Testis (tissue), 5 donors: ENCODE measurements at places on chromosomes 2 and 18.
A peak's percentile ranks its signal among the peaks of the same experiment; 100 is the strongest.

GRCh38 chr2:121349721-121350401 is 64.9 kb upstream of the TFCP2L1 start:
- DNase-seq = no peak

DNA sequence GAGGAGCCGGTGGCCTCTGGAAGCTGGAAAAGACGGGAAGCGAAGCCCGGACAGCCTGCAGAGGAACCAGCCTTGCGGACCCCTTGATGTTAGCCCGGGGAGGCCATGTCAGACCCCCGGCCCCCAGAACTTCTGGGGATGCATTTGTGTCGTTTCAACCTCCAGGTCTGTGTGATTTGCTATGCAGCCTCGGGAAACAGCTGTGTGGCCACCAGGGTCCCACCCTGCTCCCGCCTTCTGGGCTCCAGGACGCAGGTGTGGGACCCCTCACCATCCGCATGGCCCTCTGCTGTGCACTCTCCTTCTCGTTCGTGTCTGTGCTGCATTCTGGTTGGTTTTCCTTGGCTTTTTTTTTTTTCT is 13.3 kb downstream of the NEU4 start:
- DNase-seq = peak; percentile 11

GRCh38 chr2:136110526-136110925 is 7.4 kb downstream of the CXCR4 start:
- DNase-seq = no peak

- DNase-seq = peak; percentile 56
These were observed 633.2 kb upstream of the PKDCC start for GRCh38 chr2:41414486-41415230.

DNA sequence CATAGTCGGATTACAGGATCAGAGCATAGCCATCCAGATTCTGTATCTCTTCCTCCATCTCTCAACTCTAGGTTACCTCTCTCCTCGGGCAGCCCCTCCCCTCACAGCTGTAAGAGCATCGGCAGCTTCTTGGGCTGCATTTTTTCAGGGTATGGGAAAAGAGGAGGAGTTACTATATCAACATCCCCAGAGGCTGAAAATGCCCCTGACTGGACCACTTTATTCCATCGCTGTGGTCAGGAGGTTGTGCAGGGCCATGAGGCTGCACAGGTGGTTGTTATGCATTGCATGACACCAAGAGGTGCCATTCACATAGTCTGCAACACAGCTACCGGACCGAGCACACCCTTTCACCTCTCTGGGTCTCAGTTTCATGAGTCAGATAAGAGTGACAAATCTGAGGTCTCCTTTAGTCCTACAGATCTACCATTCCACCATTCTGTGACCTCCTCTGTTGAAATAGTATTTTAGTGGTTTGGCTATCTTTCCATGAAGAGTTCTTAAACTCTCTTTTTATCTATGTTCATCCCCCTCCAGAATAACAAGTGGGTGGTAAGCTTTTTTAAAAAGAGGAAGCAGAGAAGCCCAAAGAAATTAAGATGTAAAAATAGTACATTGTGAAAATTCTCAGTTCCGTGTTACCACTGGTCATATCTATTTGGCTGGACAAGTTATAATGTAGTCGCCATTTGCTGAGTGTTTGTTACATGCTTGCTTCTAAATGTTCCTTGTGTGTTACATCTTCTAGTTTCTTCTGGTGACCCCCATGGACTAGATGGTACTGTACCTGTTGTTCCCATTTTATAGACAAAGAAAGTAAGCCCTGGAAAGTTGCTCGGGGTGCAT is 56.6 kb upstream of the SLC1A4 start:
- no peak for DNase-seq

DNA sequence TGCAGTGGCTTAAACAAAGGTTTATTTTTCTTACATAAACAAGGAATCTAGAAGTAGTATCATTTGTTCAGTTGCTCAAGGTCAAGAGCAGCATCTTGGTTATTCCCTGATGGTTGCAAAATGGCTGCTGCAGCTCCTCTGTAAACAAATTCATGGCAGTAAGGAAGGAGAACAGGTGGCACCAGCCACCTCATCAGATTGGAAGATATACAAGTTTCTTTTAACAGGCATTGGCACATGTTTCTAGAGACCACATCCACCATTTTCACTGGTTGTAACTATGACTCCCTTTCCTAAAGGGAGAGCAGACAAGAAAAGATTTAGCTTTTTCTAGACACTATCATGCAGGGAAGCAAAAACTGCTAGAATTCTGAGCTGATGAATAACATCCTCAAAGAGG is 46.3 kb downstream of the PKDCC start:
- no peak for DNase-seq

GRCh38 chr2:18096836-18097405 is 218.5 kb downstream of the KCNS3 start:
- DNase-seq = no peak

- no peak for DNase-seq
These were observed 123.2 kb downstream of the BIRC6 start for GRCh38 chr2:32479993-32480392.

GRCh38 chr2:210555555-210555954 is 844 bp upstream of the CPS1 start:
- no peak for DNase-seq

DNA sequence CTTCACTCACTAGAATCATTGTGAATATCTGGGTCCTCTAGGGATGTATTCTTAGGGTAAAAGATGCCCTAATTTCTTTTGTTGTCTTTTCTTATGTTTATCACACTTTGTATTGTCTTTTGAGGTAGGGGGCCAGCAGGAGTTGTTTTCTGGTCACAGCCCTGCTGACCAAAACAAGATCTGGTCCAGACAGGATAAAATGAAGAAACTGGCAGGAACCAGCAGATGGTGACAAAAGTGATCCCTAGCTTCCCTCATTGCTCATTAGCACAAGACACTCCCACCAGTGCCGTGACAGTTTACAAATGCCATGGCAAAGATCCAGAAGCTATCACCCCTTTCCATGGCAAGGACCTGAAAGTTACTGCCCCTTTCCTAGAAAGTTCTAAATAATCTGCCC is 81.7 kb upstream of the CCDC85A start:
- DNase-seq = no peak

GRCh38 chr18:22337306-22337705 is 80.4 kb downstream of the CTAGE1 start:
- DNase-seq = no peak

DNA sequence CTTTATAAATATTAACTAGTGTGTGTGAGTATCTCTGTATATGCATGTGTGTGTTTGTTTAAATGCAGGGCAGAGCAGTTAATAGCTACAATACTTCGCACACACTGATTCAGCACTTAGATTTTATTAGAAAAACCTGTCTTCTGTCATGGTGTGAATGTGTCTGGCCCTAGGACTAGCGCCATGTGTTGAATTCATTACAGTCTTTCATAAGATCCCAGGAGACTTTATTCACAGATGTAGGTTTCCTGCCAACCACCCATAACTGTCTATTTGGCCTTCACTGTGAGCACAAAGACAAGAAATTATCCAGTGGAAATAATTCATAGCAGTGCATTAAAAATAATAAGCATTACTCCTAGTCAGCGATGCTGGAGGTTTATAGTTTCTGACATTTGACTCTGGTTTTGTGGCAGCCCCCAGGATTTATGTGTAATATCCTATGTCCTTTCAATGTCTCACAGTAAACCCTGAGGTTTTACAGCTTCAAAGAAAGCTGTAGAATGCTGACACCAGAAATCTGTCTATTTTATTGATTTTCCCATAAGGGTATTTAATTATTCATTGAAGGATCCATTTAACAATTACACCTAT is 93.9 kb downstream of the ZNF804A start:
- DNase-seq = no peak

DNA sequence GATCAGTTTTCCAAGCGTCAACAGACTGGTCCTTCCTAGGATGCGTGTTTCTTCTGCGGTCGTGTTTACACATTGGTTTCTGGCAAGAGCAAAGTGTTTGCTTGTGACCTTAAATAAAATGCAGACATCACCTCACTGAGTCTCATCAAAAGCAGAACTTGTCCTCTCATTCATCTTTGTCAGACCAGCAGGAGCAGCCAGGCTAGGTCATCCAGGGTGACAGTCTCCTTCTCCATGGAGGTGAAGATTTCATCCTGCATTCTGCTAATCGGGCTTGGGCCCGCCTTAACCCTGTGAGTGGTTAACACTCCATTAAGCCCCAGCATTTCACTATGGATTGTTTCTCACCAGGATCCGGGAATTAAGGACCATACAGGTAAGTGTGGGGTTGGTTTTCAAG is 64.2 kb upstream of the PID1 start:
- DNase-seq = no peak

DNA sequence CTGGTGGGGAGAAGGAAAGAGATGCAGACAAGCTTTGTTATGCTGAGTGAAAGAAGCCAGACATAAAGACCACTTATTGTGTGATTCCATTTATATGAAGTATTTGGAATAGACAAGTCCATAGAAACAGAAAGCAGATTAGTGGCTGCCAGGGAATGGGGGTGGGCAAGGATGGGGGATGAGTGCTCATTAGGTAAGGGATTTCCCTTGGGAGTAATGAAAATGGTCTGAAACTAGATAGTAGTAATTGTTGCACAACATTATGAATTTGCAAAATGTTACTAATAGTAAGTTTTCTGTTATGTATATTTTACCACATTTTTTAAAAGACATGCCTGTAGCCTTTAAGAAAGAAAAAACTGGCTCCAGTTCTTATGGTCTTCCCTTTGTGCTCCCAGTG is 154.9 kb downstream of the LNPK start:
- no peak for DNase-seq
